ENCODE measurements at places on chromosomes 2 and 18.

- DNase-seq: no peak
These were observed 139.4 kb downstream of the WDSUB1 start for GRCh38 chr2:159146996-159147666.

GRCh38 chr18:24736662-24737330, 276.4 kb downstream of the HRH4 start:
- no peak for DNase-seq

DNA sequence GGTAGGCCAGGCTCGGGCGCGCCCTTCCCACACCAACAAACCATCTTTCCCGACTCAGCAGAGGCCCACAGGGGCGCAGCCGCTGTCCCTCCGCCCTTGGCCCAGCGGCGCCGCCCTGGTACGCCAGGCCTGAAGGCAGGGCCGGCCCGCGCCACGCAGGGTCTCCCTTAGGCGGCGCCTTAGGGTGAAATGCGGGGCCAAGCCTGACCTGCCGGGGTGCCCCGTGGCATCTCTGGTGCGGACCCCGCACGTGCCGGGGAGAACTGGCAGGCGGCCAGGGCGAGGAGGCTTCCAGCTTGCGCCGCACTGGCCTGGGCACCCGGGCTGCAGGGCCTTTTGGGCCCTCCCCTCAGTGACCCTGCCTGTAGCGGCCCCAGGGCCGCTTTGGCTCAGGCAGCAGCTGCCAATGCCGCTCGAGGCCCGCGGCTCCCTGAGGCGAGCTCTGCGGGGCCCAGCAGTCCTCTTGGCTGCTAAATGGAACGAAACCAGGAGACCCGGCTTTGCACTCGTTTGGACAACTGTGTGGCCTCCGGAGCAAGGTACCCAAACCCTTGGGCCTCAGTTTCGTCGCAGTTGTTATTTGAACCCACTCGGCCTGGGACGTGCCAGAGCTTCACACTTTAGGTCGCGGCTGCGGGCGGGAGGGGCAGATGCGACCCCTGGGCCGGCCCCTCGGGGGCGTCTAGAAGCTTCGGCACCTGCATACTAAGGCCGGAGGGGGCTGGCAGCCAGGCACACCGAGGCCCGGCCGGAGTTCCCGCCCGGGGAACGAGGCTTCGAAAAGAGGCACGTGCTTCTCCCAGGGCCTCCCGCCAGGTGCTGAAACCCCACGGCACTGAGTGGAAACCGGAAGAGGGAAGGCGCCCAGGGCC, 8.5 kb downstream of the OTX1 start:
- DNase-seq: no peak

DNA sequence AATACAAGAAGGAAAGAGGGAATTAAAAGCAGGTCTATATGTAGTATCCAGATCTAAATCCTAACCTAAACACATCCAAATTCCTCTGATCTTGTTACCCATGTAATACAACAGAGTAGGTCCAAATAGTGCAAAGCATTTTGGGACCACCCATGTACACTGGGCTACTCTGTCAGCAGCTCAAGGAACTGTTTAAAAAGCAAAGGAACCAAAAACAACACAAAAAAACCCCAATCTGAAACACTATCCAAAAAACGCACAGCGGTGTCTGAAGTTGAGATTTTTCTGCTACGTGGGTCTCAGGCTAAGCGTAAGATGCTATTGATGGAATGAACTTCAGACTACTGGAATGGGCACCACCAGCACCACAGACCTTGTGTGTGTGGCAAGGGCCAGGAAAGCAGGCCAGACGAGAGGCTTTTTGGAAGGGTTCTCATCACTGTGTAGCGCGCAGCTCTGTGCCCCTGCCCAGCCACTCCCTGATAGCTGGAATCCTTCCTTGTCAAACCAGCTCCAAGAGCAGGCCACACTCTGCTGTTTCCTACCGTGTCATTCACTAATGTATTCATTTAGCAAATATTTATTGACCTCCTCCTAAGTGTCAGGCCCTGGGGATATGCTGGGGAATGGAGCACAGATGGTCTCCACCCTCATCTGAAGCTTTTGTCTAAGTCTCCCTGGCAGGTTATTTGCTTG, 101.4 kb downstream of the COLEC12 start:
- DNase-seq: no peak

GRCh38 chr2:127565261-127566138, 30.0 kb downstream of the MYO7B start:
- DNase-seq: no peak

GRCh38 chr2:168583710-168584521, 127.8 kb downstream of the CERS6 start:
- no peak for DNase-seq

GRCh38 chr2:38763228-38763627, 12.1 kb upstream of the SRSF7 start:
- DNase-seq: no peak

GRCh38 chr2:28449488-28450395, 46.1 kb upstream of the PLB1 start:
- DNase-seq: peak; percentile 88

DNA sequence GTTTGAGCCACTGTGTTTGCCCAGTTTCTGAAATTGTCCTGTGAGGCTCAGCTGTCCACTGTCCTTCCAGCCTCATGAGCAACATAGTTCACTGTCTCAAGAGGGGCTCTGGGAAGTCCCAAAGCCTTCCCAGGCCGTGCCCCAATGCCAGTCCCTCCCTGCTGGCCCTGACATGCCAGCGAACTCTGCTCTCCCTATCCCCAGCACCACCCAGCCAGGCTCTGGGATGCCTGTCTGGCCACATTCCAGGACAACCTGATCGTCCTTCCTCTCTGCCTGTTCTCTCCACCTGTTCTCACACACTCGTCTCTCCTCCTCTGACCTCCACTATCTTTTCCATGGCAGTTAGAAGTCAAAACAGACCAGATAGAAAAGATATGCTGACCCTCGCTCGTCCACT, 278.0 kb upstream of the ID2 start:
- no peak for DNase-seq

- no peak for DNase-seq
These were observed 8.8 kb upstream of the TTLL4 start for GRCh38 chr2:218701806-218702205.

- DNase-seq: no peak
These were observed 347.4 kb upstream of the LRP1B start for GRCh38 chr2:142478206-142478605.

DNA sequence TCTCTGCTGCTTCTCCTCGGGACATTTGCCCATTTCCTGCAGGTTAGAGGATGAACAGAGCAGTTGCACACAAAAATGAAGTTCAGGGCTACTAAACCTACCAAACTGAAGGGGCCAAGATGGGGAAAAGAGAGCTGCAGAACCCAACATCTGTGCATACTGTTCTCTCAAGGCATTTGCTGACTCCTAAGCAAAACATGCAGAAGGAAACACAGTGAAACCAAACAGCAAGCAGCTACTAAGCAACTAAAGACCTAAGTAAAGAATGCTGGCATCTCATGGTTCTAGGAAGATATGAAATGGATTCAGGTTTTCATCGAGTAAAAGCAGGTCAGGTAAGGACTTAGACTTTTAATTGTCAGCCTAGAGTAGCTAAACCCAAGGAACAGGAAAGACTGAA, 111.9 kb upstream of the SYT4 start:
- DNase-seq: no peak

Measured in stimulated activated CD4-positive, alpha-beta T cell treated with anti-CD3 and anti-CD28 coated beads, Interleukin-4, amount 100 ng/mL, for 1 hour (primary cell).